Stimulated activated CD8-positive, alpha-beta memory T cell treated with anti-CD3 and anti-CD28 coated beads, Interleukin-12 subunit alpha, Interleukin-12 subunit beta, amount 100 ng/mL, for 4 hours (primary cell): ENCODE measurements at places on chromosomes 12 and 14.

DNA sequence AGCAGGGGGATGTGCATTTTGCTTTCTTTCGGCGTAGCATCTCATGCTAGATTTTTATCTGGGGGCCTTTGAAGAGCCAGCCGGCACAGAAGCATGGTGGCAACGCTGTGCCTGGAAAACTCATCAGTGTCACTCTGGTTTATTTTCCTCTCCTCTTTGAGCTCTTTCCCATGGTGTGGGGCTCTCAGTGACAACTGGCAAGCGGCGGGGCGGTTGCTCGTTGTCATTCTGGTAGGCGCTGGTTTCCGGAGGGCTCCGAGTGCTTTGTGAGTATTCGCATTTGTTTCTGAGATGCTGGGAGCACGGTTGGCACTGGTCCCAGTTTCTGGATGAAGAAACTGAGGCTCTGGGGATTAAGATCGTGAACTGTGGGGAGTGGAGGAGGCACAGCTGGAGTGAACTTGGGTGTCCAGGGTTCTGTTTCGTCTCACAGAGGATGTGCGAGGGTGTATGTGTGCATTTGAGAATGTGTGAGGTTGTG is 23.3 kb downstream of the TPCN1 start:
- DNase-seq, result no peak

DNA sequence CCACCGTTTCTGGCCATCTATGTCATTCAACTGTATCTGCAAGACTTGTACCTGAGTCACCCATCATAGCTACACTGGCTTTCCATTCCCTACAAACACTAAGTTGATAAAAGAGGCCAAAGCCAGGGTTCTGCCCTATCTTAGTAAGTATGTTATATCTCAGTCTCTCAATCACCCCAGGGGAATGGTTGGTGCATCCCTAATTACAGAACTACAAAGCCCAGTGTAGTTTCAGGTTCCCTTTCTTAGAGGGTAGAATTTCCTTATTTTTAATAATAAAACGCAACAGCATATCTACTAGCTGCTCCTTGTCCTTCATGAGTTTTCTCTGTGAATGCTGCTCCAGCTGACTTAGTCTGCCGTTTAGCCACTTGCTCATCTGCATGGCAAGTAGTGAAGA is 57.6 kb downstream of the ST8SIA1 start:
- no peak for DNase-seq

- no peak for DNase-seq
Observed at GRCh38 chr12:29322157-29322556, 58.8 kb downstream of the ERGIC2 start.

- DNase-seq, result no peak
Observed at GRCh38 chr14:96881713-96882112, 84.5 kb downstream of the VRK1 start.

- DNase-seq, result no peak
Observed at GRCh38 chr14:75299059-75299458, 20.4 kb downstream of the FOS start.

GRCh38 chr12:122850695-122851350 is 15.6 kb downstream of the HIP1R start:
- DNase-seq, result no peak

- DNase-seq, result no peak
Observed at GRCh38 chr14:98408713-98409112, 863.3 kb downstream of the BCL11B start.

DNA sequence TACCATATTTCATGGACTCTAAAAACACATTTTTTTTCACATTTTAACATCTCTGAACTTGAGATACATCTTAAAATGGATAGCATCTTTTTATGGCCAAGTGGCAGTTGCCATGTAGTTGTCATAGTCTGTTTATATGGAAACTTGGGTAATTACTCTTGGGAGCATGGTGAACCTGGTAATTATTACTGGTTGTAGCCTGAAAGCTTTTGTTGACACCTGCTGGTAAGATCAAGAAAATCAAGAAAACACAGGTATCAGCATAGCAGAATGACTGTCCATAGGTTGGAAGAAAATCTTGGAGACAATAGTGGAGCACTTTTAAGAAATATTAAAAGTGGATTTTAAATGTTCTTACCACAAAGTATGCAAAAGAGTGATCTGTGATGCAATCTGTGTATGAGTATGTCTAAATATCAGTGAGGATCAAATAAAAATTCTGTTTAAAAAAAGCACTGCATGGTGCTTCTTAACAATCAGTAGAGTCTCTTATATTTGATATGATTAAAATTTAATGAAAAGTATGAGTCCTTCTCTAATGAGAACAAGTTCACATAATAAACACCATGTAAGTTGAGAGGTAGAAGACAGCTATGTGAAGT is 44.2 kb downstream of the TTC8 start:
- no peak for DNase-seq

DNA sequence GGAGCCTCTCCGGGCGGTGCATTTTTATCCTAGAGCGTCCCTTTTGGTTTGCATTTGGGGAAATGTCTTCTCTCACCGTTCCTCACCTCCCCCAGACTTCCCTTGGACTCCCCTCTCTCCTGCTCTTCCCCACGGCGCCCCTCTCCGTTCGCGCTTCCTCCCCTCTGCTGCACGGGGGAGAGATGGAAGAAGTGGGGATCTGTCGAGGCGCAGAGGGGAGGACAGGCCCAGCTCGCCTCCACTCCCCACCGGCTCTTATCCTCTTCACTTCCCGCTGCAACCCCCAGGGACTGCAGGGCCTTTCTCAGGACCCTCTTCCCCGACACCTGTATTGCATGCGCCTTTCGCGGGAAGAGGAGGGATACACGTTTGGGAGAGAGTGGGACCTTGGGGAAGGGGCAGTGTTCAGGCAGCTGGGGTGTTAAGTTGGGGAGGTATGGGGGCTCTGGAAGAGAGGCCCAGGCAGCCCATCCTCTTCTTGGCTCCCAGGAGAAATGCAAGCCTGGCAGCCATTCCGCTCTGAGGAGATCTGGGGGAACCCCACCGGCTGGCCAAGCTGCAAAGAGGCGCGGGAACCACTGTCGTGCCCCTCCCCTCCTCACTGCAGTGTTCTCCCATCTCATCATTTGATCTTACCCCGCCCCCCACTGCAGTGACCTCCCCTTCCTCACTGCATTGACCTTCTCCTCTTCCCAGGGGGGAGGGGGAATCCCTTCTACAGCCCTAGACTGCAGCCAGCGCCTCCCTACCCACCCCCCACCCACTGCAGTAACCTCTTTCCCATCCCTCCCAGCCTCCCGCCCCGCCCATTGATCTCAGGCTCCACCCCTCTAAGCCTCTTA is 788 bp downstream of the ENO2 start:
- no peak for DNase-seq

GRCh38 chr12:54385251-54385914 is 850 bp upstream of the ZNF385A start:
- DNase-seq, result no peak

DNA sequence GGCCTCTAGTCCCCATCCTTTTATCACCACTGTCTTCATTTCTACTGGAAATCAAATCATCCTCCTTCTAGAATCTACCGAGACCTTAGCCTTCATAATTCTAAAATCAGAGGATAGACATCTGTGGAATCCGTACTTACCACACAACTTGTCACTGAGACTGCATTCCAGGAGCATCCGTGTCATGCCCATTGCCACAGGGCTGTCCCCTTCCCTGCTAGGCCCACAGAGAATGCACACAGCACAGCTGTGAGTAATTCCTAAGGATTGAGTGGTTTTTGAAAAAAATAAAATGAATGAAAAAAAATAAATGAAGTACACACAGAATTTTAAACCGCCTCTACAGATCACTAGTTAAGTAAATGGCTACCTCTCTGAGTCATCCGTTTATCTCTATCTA is 21.0 kb upstream of the MAGOHB start:
- DNase-seq, result no peak

GRCh38 chr14:41986083-41986645 is 379.5 kb downstream of the LRFN5 start:
- no peak for DNase-seq

DNA sequence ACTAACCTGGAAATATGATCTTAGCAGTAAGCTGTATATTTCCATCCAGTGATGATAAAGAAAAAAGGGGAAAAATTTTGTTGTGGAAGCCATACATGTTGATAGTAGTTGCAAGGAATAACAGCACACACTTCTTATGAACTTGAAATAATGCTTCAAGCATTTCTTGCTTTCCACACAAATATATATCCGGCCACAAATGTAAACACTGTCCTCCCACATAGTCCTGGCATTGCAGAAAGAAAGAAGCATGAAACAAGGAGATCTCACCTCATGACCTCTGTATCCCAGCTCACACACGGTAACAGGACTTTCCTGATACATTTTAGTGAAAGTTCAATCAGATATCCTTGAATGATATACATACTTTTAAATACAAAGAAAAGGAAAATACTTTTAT is 56.0 kb downstream of the LLPH start:
- no peak for DNase-seq

DNA sequence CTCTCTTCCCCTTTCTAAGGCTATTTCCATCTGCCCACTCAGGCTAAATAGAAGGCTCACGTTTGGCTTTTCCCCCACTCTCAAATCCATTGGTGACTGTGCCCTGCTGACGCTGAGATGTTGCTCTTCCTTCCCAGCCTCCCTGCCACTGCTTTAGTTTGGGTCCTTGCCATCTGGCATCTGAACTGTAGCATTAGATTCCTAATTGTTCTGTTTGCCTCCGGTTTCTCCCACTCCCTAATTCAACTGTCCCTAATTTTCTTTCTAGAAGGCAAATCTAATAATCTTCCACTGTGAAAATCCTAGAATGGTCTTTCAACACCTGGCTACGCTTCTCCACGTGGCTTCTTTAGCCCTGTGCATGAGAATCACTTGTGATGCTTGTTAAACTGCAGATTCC is 37.6 kb upstream of the SMOC1 start:
- DNase-seq, result no peak

DNA sequence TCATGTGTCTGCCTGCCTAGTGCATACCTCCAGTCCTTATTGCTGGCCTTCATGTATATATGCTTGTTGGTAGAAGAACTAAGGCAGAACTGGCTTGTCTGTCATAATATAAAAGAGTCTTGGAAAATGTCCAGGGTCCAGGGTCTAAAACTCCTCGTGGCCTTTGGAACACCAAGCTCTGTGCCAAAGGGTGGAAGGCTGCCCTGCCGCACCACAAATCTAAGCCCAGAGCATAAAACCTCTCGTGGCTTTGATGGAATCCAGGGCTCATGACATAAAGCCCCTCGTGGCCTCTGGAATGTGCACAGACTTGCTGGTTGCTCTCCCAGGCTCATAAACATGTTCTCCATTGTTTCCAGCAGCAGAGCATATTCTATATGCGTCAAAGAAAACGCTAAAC is 107.9 kb downstream of the BBS10 start:
- no peak for DNase-seq

- DNase-seq, result no peak
Observed at GRCh38 chr14:31968107-31968810, 108.8 kb upstream of the ARHGAP5 start.
